ENCODE measurements at places on chromosomes 12 and 14.

DNA sequence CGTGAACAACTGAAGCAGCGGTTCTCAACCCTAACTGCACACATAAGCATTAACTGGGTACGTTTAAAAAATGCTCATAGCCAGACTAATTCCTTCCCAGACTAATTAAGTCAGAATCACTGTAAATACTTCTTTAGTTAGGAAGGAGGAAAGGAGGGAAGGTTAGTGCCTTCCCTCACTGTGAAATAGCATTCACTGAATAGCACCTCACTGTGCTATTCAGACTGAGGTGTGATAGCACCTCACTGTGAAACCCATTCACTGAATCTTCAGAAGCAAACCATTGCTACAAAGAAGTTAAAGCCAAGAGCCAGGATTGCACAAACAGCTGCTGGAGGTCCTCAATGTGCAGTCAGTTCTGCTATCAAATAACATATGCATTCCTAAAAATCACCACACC lies 58.8 kb downstream of the RTN1 start:
- no peak for DNase-seq

DNA sequence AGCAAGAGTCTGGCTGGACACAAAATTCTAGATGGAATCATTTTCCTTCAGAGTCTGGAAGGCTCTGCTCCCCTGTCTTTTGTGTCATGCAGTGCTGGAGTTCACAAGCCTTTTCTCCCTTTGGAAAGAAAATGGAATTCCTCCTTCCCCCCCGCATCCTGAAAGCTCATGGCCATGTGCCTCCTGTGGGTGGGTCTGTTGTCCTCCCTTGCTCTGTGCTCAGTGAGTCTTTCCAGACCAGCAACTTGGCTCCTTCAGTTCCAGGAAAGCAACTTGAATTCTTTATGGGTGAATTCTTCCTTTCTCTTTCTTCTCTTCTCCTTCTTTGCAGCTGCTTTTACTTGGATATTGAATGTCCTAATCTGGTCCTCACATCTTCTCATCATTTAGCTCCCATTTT lies 70.2 kb downstream of the TUNAR start:
- DNase-seq, result no peak

- no peak for DNase-seq
Observed at GRCh38 chr12:12473223-12473622, 89.4 kb downstream of the DUSP16 start.

DNA sequence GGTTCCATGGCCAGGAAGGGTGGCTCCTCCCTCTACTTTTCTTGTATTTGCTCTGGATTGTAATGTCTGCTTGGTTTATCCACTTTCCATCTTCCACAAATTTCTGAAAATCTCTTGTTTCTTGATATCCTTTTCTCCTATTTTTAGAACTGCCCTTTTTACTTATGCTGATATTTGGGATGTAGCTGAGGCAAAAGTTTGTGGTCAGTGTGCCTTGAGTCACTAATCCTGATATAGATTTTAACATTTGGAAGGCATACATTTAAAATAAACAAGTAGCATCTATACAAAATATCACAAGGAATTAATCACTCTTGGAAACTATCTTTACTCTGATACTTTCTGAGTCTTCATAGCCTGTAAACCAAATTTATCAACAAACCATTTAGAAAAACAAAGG lies 11.0 kb downstream of the GRIP1 start:
- DNase-seq, result no peak

DNA sequence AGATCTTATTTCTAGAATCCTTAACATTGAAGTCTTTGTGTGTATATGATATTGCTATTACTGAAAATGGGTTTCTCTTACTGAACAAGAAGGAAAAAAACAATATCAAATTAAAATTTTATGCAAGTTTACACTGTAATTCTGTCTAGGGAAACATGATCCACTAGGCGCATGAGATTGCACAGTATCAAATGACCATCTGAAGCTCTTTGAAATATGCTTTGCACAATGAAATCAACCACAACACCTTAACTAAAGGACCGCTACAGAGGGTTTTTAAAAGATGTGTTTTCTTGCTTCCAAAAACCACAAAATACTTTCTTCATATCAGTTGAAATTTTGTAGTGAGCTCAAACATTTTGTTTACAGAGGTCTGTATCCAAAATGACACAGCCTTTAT lies 15.1 kb upstream of the KERA start:
- DNase-seq, result no peak

DNA sequence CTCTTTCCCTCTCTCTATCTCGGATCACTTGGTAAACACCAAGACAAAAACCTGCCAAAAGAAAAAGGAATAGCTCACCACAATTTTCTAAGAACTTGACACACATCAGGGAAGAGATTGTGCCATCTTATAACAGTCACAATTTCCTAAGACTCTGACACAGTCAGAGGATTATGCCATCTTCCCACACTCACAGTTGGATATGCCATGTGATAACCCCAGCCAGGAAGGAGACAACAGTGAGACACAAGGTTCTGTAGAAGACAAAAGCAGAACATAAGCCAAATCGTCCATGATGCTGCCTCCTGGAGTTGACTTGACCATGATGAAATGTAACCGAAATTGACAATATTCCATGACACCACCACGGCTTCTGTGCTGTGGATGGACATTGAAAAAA lies 2.8 kb upstream of the CLEC9A start:
- DNase-seq, result no peak

GRCh38 chr12:106135075-106135474 lies 3.7 kb downstream of the NUAK1 start:
- DNase-seq, result no peak

DNA sequence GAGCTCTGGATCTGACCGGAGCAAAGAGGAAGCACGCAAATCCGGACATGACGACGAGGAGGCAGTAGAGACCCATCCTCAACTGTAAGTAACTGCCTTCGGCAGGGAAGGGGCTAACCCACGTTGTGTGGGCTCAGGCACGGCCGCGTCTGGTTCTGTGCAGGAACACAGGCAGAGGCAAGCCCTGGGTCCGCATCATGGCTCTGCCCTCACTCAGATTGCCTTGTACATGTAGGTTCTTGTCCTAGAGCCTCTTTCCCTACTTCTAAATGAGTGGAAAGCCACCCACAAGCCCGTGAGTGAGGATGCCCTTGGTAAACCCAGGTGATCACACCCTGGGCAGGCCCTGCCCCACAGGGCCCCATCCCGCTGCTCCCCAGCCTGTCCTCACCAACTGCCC lies 8.9 kb upstream of the RPLP0 start:
- no peak for DNase-seq

- DNase-seq, result no peak
Observed at GRCh38 chr12:7061138-7061537, 620 bp downstream of the C1S start.

- DNase-seq, result no peak
Observed at GRCh38 chr12:126506426-126507182, 1441.4 kb downstream of the AACS start.

GRCh38 chr14:78090864-78091263 lies 79.3 kb upstream of the NRXN3 start:
- no peak for DNase-seq

DNA sequence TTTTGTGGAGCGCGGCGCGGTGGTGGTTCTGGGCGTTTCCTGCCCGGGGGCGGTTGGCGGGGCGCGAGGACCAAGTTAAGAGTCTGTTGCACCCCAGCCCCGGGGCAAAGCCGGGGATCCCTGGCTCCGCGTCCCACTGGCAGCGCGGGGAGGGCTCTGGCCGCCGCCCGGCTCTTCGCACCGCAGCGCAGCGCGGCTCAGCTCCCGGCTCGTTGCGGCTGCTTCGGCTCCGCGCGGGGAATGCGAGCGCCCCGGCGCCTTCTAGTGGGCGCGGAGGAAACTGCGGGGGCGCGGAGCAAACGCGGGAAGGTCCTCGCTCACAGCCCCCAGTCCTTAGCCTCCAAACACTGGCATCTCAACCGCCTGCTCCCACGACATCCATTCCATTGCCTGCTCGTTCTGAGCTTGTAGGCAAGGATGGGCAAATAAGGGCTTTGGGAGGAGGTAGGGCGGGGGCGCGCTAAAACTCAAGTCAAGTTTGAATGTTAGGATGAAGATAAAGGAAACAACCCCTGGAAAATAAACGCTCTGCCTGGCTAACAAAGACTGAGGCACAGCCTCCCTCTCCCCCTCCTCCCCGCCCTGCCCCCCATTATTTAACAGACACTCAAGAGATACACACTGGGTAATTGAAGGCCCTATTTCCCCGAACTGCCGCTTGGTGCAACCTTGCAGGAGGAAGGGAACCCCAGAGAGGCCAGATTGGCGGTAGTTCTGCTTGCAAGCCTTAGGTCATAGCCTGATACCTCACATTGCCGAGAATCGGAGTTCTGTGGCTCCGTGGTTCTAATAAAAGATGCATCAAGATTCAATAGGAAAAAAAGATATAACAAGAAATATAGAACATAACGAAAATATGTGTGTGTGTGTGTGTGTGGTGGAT lies at the start of gene B4GALNT1:
Gene B4GALNT1, minus strand, starts transcription at position 244 of the 883 bp plus-strand sequence. CDS start 1,069 bp downstream, outside the sequence.
- DNase-seq, result peak; percentile 79

- no peak for DNase-seq
Observed at GRCh38 chr14:67393689-67394088, 18.3 kb downstream of the PLEK2 start.

DNA sequence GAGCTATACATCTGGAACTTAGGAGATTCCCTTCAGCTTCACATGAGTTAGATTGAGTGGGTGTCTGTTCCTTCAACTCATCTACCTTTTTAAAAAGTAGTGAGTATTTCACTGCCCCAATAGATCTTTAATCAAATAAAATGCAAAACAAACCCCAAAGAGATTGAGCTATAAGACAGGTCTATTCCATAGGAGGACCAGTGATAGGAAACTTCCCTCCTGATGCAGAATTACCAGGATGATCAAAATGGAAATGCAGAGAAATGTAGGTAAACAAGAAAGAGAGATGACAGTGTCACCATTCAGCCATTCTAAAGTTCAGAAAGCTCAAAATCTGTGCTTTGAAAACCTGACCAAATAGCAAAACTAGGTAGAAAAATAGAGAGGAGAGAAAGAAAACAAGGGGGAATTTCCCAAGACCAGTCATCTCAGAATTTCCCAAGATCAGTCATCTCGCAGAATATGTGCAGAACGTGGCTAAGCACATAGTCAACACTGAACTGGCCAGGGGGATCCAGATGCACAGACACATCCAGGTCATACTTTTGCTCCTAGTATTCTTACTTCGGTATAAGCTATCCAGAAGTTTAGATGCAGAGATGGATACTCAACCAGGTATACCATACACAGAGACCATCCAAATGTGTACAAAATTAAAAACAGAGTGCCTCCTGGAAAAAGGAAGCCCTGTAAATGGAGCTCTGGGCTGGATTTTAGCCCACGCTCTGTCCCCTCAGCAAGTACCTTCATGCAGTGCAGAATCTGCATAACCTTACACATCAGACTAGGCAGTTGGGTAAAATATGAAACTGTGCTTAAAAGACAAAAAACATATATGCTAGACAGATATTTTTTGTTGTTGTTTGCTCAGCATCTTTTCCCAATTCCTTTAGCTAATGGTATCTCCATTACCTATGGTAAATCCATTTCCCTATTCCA lies 27.4 kb downstream of the SLC41A2 start:
- DNase-seq, result no peak

- DNase-seq, result no peak
Observed at GRCh38 chr12:65720136-65721130, 103.8 kb upstream of the HMGA2 start.

- DNase-seq, result no peak
Observed at GRCh38 chr14:51533160-51533559, 118.5 kb upstream of the FRMD6 start.

GRCh38 chr12:6846316-6846869 lies 4.7 kb downstream of the CDCA3 start:
- DNase-seq, result no peak

- peak; percentile 32 for DNase-seq
Observed at GRCh38 chr14:73634011-73634833, 10.6 kb upstream of the DNAL1 start.

- DNase-seq, result no peak
Observed at GRCh38 chr14:23675906-23676305, 39.7 kb downstream of the DHRS2 start.

- DNase-seq, result no peak
Observed at GRCh38 chr12:4763549-4763948, 43.3 kb downstream of the GALNT8 start.

DNA sequence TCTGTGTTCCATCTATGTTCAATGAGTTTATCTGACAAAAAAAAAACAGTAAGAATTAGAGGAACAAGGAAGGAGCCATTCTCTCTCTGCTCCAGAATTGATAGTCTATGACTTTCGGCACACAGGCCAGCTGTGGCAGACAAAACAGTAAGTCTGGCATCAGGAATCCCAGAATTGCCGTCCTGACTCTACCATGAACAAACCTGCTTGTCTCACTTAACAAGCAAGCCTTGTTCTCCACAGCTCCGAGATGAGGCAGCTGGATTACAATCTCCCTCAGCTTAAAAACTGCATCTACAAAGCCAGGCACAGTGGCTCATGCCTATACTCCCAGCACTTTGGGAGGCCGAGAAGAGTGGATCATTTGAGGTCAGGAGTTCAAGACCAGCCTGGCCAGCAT lies 153.6 kb upstream of the TMCC3 start:
- DNase-seq, result no peak

GRCh38 chr14:91774140-91775096 lies 42.5 kb upstream of the CATSPERB start:
- DNase-seq, result no peak
